ENCODE measurements at places on chromosomes 2 and 18.

GRCh38 chr18:35525795-35526494 lies 28.2 kb upstream of the INO80C start:
- DNase-seq: no peak

- no peak for DNase-seq
Measured at GRCh38 chr2:62474176-62474575, 31.8 kb downstream of the TMEM17 start.

- no peak for DNase-seq
Measured at GRCh38 chr2:27915191-27915590, 24.7 kb downstream of the BABAM2 start.

GRCh38 chr2:148903294-148903693 lies 28.3 kb downstream of the KIF5C start:
- DNase-seq: no peak

DNA sequence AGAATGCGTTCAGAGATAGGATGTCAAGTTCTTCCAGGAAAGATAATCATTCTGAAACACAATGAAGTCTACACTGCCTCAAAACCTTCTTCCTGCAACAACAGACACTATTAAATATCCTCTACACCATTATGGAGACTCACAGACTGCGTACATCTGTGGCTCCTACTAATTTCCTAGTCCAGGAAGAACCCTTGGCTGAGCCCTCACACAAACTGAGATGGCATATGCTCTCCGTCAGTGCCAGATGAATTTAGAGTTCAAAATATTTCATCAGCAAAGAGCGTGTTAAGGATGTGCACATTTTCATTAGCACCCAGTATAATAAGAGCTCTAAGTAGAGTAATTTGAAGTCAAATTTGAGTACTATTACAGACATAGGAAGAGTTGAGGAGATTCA lies 117.2 kb downstream of the TCF4 start:
- DNase-seq: no peak

- DNase-seq: no peak
Measured at GRCh38 chr2:72134408-72134996, 13.2 kb downstream of the CYP26B1 start.

DNA sequence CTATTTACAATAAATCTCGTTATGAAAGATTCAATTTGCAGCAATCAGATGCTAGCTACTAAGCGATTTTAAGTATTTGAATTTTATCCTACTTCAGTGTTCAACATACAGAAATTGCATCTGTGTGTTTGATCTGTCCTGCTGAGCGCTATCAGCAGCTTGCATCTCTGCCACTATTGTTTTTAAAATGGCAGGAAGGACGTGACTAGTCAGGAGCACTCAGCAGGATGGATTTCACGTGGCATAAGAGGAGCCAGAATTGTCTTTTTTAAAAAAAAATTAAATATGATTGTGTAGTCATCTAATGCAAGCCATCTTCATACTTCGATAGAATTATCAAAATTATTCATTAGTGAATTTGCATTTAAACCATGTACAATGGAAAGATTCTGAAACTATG lies 2.8 kb upstream of the KLHL14 start:
- no peak for DNase-seq

GRCh38 chr2:95345081-95345562 lies 48.0 kb downstream of the KCNIP3 start:
- no peak for DNase-seq

DNA sequence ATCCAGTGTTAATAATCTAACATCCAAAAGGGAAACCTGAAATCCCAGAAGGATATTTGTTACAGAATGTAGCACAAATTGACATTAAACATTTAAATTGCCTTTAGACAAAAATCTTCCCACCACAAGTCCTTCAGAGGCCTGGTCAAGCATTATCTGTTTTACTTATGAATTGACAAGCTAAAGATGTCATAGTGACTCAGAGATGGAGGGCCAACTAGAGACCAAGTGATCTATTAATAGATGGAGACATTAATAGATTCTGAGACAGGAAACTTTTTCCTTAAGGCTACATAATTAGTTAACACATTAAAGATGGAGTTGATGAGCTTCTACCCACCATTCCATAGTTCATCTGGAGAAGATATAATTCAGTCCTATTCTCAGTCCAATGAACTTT lies 526.2 kb downstream of the IRS1 start:
- DNase-seq: no peak

GRCh38 chr2:33606100-33606499 lies 7.0 kb upstream of the FAM98A start:
- no peak for DNase-seq

GRCh38 chr2:16665748-16666448 lies at the start of gene CYRIA:
Gene CYRIA, minus strand, starts transcription at chr2:16665834. Its CDS starts 77,715 bp downstream, at chr2:16588119.
- no peak for DNase-seq

GRCh38 chr2:117942551-117942950 lies 71.3 kb downstream of the CCDC93 start:
- no peak for DNase-seq

DNA sequence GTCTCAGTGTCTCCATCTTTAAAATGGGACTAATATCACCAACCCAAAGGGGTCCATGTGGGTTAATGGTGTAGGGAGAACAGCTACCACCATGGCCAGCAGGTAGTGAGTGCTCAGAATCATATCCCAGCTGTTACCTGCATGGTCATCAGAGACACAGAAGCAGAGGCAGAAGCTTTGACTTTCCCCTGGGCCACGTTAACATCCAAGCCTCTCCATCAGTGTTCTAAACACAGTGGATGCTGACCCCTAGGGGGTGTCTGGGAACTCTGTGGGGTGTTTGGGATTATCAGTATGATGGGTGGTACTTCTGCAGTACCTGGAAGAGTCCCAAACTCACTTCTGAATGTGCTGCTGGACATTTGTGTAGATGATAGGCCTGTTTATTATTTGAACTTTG lies 93.6 kb downstream of the GYPC start:
- DNase-seq: no peak

GRCh38 chr2:241499146-241499965 lies 9.0 kb downstream of the STK25 start:
- no peak for DNase-seq

DNA sequence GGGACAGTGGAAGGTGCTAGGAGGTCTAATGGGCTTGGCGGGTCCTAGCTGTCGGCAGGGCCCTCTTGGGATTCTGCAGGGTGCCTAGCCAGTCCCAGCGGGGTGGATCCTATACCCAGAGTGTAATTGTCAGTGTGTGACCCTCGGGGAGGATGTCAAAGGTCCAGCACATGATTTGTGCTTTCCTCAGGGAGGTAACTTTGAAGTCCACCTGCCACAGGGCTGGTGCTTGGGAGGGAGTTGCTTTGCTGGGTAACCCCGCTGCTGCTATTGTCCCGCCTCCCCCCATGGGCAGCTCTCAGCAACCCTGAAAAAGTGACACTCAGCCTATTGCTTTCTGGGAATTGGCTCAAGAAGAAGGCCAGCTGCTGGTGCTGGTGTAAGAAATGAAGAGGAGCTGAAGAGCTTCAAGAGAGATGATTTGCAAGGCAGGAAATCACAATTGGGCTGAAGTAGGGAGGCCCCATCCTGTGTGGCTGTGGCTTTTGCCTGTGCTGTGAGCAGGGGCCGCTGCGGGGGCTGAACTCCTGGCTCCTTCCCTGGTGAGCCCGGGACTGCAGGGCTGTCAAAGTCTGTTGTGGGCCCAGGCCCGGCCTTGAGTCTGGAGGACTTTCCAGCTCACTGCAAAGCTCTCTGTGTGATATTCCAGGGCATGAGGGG lies 36.4 kb downstream of the EMILIN2 start:
- no peak for DNase-seq

DNA sequence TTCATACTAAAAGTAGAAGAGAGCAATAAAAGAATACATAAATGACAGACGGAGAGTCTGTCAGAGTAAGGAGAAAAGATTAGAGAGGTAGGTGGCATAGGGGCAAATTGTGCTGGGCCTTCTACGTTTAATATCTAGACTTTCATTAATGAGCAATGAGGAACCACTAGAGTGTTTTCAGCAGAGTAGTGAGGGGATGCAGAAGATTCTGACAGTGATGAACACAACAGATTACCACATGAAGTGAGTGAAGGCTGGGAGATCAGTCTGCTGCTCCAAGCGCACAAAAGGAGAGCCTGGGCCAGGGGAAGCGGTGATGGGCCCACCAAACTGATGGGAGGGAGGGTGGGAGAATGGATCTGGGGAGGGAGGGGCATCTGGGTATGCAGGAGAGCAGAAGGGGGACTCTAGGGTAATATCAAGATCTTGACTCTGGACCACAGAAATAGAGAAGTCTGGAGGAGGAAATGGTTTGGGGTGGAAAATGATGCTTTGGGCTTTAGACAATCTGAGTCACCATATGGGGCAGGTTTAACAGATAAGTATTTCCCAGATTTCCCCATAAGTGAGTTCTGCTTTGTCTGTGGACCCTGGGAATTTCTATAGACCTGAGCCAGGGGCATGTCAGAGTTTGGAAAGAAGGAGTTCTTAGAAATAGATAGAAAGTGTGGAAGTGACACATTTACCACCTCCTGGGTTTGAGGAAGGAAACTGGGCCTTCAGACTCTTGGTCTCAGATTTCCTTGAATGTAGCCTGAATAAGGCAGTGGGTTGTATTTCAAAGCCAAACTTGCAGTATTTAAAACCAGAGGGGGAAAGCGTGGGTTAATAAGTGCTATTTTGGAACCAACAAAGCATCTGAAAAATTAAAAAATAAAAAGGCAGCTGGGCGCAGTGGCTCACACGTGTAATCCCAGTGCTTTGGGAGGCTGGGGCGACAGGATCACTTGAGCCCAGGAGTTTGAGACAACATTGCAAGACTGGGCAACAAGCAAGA lies 15.0 kb upstream of the IL1A start:
- no peak for DNase-seq

DNA sequence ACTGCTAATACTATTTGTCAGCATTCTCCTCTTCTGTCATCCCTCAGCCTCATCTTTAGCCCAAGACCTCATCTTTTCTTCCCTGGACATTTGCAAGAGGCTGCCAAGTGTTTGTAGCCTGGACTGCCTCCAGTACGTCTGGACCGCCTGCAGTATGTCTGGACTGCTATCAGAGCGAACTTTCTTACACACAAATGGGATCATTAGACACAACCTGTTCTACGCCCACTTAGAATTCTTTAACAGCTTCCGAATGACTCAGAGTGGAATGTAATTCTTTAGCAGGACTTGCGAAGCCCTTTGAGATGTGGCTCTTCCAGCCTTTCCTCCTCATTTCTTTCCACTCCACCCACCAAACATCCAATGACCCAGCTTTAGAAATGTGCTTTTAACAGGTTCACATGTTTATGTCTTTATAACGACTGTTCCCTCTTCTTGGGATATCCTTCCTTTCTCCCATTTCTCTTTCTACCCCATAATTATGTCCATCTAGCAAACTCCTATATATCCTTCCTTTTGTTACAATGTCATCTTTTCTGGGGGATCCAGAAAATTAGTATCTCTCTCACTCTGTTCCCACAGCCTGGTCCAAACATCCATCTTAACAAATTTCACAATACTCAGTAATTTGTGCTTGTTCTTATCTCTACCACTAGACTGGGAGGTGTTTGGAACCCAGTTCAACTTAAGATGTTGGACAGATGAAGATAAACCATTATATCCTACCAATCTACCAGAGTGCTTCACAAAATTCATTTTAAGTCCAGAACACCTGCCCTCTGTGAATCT lies 171.3 kb upstream of the PGAP1 start:
- no peak for DNase-seq

GRCh38 chr18:3281456-3282400 lies 19.8 kb downstream of the MYL12B start:
- no peak for DNase-seq

GRCh38 chr2:175734686-175735085 lies 267.4 kb downstream of the LNPK start:
- no peak for DNase-seq

- DNase-seq: no peak
Measured at GRCh38 chr2:33241581-33241980, 234.9 kb upstream of the RASGRP3 start.

DNA sequence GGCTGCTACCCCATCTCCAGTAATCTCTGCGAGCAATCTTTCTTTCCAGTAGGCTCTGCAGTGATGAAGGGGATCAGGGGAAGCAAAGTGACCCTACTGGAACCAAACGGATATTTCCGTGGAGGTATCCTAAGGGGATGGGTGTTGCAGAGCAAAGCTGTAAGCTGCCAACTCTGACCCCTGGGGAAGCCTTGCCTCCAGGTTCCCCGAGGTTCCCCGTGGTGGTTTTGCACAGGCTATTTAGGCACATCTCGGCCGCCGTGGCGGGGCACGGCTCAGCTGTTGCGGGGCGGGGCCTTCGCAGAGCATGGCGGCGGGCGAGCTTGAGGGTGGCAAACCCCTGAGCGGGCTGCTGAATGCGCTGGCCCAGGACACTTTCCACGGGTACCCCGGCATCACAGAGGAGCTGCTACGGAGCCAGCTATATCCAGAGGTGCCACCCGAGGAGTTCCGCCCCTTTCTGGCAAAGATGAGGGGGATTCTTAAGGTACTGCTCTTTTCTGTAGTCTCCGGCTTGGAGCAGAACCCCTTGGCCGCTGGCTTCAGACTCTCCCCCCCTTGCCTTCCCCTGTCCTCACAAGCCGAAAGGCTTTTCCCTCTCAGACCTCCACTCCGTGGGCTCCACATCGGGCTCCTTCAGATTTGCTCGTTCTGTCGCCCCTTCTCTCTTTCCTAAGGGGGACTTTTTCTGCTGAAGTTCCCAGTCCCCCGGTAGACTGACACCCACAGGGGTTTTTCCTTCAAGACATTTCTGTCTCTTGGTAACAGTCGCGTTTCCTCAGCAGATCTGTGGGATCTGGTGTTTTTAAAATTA lies at the start of gene COMMD1:
Gene COMMD1, plus strand, starts transcription at position 303 of the 814 bp plus-strand sequence. Its CDS starts 5 bp downstream, at position 308.
- no peak for DNase-seq

DNA sequence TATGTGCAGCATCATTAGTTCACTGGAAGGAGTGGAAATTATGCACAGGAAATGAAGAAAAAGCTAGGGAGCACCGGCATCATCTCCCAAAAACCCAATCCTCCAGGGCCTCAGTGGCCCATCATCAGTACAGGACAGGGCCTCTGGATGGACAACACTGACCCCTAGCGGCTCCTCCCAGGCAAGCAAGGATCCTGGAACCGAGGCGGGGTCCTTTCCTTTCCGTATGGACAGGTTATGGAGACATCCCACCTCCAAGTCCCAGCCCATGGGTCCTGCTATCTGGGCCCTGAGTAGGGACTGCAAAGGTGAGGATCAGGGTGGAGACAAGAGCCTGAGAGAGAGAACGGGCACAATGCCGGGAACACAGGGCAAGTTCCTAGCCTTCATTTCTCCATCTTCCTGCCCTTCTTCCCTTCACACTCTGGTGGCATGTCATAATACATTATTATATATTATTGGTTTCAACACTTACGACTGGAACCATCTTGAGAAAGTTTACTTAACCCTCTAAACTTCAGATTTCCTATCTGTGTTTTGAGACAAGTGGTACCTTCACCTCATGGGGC lies 68.2 kb downstream of the ZNF516 start:
- peak; percentile 63 for DNase-seq

DNA sequence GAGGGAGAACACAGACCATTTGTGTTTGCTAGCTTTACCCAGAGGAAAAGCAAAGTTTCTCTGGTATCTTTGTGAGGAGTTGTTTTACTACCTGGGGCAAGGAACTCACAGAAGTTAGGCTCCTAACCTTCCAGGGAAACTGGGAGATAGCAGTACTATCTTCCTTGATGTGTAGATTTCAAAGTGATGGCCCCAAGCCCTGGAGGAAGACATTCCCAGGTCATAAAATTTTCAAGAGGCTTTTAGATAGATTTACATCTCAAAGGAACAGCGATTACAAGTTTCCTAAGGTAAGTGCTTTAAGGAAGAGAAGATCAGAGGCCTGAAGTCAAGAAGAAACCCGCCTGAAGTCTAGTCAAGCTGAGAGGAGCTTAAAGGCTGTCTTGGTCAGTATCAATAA lies 1187.8 kb upstream of the TMEFF2 start:
- no peak for DNase-seq

GRCh38 chr2:203675086-203675485 lies 31.4 kb upstream of the CD28 start:
- no peak for DNase-seq

GRCh38 chr2:58614219-58614618 lies 373.1 kb upstream of the FANCL start:
- no peak for DNase-seq

Data from iPS DF 6.9 (cell line).